ENCODE measurements at places on chromosomes 3 and 15.

DNA sequence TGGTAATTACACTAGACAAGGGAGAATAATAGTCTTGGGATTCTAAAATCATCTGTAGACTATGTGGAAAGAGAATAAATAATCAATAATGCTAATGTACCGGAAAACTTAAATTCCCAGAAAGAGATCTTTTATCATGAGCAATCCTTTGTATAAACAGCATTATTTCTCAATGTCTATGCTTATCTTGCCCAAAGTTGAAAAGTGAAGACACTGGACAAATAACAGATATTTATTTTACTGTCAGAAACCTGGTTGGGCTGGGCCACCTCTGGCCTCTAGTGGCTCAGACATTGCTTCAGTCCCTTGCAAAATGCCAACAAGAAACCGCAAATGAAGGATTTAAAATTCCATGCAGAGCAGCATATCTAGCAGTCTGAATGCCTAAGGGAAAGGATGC is 409.9 kb downstream of the FHIT start:
- peak; percentile 19 for DNase-seq

- DNase-seq: no peak
Measured at GRCh38 chr15:85044894-85045293, 63.2 kb downstream of the PDE8A start.

DNA sequence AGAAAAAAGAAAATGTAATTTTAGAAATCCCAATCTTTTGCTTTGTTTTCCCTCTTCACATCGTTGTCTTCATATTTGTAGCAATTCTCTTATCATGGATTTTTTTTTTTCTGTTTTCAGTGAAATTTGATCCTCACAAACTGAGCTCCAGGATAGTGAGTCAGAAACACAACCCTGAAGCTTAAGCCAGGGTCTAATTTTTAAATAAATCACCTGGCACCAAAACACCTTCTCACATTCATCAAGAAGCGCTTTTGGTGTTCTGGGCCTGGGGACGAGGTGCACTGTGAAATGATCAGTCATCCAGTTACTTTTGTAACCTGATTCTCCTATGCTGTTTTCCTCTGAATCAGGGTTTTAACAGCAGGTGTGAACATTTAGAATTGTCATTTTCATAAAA is 87.7 kb downstream of the REC114 start:
- peak; percentile 5 for DNase-seq

DNA sequence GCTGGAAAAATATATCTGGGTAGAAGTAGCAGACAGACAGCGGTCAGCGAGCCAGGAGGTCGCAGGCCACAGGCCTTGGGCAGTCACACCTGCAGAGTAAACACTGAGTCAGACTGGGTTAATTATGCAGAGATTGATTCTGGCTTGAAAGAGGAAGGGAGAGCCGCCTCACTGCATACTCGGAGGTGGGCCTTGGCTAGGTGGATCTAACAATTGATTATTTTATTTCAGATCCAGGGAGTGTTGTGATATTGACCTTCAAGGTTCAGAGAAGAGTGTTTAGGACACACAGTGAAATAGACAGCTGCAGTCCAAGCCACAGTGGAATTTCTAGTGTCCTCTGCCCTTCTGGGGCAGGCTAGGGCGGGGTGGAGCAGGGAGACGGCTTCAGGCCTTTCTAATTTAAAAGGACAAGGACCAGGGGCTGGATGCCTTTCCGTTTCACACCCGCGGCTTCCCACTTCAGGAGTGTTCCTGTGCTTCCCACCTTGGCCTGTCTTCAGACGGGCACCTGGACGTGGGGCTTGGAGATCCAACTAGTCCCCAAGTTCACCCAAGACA is 237.3 kb downstream of the XXYLT1 start:
- peak; percentile 53 for DNase-seq

- no peak for DNase-seq
Measured at GRCh38 chr3:13174803-13175135, 101.5 kb upstream of the IQSEC1 start.

- peak; percentile 78 for DNase-seq
Measured at GRCh38 chr3:72485641-72486040, 362.6 kb downstream of the SHQ1 start.

DNA sequence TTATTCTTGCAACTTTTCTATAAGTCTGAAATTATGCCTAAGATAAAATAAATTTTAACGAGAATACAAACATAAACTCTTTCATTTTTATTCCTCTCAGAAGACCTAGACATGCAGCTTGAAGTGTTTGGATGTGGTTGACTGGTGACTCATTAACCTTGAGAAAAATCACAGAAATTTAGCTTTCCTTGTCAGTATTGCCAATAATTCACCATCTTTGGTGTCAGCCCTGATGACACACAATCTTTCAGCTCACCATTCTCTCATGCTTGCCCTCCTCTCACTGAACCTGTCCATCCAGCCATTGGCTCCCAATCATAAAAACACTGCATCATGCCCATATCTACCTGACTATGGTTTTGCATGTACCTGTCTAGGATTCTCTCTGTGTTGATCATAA is 22.6 kb upstream of the TNFAIP8L3 start:
- peak; percentile 52 for DNase-seq

DNA sequence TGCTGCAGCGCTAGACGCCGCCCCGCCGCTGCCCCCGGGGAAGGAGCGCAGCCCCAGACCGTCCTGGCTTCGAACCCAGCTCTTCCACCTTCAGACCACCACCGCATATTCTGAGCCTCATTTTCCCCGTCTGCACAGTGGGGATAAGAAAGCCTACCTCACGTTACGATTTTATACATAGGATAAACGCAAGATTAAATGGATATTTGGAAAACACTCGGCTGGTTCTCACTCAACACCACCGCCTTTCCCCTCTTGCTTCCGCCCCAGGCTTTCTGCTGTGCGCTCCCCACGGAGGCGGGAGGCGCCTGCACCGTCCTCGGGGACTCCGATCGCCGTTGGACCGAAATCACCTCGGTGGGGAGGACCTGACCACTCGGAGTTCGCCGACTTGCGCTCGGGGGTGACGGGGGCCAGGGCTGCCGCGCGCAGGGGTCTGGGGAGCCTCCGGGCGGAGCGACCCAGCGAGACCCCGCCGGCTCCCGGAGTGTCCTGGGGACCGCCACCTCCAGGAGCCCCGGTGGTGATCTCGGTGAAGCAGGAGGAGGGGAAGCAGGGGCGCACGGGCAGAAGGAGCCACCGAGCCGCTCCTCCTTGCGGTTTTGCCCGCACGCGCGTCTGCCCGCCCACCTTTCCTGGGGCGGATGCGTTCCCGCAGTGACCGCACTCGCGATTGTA is 4.0 kb downstream of the FBXL22 start:
- peak; percentile 49 for DNase-seq

DNA sequence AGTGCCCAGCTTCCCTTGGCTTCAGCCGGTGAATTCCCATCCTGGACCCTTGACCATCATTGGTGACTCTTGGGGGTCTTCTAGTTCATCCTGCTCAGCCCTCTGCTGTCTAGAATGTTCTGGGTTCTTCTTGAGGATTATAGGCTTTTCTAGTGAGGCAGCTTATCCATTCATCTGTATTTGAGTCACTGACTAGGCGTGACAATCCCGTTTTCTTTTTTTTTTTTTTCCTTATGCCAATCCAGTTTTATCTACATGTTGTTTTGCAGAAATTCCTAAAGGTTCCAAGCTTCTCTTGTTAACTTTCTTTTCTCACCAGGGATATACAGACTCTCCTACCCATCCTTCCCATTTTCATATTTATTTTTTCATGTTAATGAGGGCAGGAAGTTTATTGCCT is 6.6 kb upstream of the TRAK1 start:
- no peak for DNase-seq

DNA sequence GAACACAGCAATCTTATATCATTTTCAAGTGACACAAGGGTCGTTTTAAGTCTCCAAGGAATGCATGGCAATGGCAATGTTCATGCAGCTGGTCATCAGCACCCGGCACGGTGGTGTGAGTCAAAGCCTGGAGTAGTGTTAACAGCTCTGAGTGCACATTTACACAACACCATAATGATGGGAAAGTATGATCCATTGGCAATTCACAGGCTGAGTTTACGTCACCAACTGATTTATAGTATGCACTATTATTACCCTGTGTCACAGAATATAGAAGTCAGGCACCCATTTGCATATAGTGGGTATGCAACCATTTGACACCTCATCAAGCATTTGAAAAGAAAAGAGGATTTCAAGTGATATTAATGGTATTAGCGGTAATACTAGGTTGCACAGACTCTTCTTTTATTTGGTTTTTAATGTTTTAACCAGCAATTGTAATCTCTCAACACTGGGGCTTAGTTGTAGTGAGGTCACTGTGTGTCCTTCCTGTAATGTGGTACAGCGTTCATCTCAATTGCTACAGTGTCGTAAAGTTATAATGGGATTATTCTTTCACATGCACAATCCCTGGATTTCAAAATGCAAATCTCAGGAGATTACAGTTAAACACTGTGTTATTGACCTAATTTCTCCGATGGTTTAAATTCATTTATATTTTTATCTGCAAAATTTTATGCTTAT is 113.8 kb downstream of the C3orf38 start:
- no peak for DNase-seq

GRCh38 chr3:43867436-43868072 is 176.8 kb downstream of the ABHD5 start:
- DNase-seq: peak; percentile 54

- no peak for DNase-seq
Measured at GRCh38 chr15:100922192-100923040, 3.3 kb downstream of the LRRK1 start.

DNA sequence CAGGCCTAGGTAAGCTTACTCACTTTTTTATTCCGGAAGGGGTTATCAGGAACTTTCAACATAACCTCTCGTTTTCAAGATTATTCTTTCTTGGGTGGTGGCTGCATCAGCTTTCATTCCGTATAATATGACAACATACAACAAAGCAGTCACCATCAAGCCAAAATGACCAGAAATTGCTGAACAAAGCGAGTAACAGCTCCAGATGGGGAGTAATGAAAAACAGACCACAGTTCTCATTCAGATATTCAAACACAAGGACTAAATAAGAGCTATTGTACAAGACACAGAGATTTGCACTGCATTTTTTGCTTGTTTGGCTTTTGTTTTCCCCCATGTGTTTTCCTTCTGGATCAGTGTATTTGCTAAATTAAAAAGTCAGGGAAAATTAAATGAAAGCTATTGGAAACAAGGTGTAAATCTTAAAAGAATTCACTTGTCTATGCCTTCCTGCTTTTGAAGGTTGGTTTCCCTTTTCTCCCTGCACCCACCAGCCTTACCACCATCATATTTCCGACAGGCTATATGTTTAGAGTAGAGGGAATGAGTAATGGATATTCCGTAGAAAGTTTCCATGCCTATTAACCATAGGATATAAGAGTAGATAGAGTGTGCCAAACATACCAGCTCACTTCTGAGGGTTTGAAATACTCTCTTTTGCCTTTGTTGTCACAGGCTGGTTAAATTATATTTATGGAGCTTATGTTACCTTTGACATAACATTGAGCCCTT is 213.6 kb downstream of the RBMS3 start:
- no peak for DNase-seq

- no peak for DNase-seq
Measured at GRCh38 chr3:148319960-148320359, 377.7 kb upstream of the AGTR1 start.

DNA sequence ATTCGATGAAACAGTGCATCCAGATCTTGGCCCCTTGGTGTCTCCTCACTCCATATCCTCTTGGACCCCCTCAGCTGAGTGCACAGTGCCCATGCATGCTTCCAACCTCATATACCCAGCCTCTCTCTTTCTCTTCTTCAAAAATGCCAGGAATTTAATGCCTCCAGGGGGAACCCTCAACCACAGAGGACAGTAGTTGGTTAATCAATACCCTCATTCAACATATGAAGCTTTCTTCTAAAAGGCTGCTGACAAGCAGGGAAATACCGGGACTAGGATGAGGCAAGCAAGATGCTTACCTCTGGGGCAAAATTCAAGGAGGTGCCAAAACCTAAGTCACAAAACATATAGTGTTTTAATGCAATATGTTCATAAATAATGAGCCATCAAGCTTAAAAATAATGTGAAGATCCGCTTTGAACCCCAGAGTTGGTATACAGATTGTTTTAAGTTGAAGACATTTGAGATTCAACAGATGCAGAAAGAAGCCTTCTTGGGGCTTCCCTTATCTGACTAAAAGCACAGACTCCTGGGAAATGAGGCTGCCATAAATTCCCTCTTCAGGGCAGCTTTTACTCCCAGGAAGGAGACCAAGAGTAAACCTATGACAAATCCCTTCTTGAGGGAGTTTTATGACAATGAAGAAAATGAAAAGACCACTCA is 48.2 kb upstream of the FHIT start:
- no peak for DNase-seq

DNA sequence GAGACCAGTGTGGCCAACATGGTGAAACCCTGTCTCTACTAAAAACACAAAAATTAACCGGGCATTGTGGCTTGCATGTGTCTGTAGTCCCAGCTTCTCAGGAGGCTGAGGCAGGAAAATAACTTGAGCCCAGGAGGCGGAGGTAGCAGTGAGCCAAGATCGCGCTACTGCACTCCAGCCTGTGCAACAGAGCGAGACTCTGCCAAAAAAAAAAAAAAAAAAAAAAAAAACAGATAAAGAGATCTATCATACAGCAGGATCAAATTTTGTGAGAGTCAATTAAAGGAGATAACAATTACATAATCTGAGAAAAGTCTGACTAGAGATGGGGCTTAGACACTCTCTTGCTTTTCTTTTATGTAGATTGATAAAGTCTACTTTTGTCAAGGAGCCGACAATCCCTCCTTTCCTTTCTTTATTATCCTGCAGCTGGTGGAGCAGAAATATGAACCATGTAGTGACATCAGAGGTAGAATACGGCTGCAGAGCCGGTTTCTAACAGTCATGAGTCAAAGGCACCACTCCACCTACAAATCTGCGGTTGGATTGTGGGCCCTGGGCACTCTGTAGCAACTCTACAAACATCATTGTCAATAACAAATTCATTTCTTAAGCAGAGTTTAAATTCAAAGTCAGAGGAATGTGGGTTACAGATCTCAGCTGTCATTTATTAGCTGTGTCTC is 9.0 kb downstream of the C2CD4A start:
- no peak for DNase-seq

DNA sequence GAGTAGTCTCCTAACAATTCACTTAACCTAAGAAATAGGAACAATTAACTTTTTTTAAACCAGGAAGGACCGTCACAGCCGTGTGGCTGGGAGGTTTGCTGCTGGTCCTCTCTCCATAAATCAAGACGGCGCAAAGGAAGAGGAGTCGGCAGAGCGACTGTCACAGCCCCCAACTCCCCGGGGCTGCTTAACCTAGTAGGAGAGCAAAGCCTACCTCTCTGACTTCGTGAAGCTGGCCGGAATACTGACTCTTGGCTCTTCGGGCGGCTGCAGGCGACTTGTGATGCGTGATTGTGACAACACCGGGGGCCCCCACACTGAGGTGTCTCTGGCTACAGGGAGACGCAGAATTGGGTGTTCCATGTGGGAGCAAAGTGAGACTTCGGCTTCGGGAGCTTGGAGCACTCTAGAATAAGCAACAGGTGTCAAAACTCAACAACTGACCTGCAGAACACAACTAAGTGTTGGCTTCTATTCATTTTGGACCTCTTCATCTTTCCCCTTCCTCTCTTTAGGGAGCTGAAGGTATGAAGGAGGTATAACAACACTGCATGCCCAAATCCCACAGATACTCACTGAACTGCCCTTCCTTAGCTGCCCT is 151.1 kb downstream of the OSBPL10 start:
- no peak for DNase-seq

GRCh38 chr15:91469632-91470567 is 369.8 kb downstream of the SV2B start:
- DNase-seq: no peak

- no peak for DNase-seq
Measured at GRCh38 chr15:58063614-58064013, 1.9 kb downstream of the ALDH1A2 start.
